ENCODE measurements at places on chromosomes 3 and 15.

- DNase-seq, result no peak
Measured at GRCh38 chr3:98917608-98918007, 16.1 kb upstream of the DCBLD2 start.

GRCh38 chr3:146125951-146126350 lies 35.0 kb downstream of the PLOD2 start:
- DNase-seq, result no peak

GRCh38 chr3:197000211-197000610 lies 29.4 kb downstream of the MELTF start:
- no peak for DNase-seq

DNA sequence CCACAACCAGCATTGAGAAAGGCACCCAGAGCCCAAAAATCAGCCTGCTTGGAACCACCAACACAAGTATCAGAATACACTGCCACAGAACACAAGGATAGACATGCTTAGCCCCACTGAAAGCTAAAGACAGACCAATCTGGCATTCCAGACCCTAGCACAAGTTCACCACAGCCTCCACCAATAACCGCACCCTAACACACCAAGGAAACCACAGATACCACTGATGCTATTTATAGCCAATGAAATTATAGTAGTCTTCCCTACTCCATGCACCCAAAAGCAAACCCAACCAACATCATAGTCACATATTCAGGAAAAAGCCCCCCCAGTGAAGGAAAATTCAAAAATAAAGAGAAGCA lies 83.9 kb upstream of the STT3B start:
- DNase-seq, result no peak

GRCh38 chr3:77682162-77682561 lies 642.3 kb downstream of the ROBO2 start:
- no peak for DNase-seq

DNA sequence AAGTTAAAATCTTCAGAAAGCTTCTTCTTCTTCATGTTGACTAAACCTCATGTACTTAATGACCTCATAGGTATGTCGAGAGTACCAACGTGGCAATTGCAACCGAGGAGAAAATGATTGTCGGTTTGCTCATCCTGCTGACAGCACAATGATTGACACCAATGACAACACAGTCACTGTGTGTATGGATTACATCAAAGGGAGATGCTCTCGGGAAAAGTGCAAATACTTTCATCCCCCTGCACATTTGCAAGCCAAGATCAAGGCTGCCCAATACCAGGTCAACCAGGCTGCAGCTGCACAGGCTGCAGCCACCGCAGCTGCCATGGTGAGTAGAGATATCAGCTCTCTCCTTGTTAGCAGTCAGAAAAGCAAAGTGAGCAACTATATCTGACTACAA lies 176.5 kb downstream of the MBNL1 start:
- DNase-seq, result no peak

- no peak for DNase-seq
Measured at GRCh38 chr3:58009749-58010535, 1.7 kb downstream of the FLNB start.

GRCh38 chr3:184176377-184177330 lies 2.0 kb downstream of the AP2M1 start:
- DNase-seq, result no peak

DNA sequence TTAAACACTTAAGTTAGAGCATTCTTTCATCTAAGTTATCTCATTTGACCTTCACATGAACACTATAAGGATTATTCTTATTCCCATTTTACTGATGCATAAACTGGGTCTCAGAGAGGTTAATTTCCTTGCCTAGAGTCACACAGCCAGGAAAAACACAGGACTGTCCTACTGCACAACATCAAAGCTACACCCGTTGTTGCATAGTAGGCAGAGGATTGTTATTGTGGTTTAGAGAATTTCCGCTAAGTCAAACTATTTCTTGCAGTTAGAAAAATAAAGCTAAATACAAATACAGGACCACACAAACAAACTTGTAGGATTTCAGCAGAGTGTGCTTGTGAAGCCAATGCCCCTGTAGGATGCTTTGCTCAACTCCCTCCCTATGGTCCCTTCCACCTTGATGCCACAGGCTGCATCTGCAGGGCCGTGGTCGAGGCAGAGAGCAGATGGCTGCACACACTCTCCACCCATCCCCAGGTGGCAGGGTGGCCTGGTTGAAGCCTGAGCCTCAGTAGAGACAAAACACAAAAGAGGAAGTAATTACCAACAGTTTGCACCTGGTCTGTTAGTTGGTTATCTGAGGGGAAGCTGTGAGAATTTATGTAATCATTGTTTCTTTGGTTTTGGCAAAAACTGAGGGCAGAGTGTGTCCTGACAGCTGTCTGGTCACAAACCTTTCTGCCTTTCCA lies 41.1 kb upstream of the SKOR1 start:
- DNase-seq, result peak; percentile 65

DNA sequence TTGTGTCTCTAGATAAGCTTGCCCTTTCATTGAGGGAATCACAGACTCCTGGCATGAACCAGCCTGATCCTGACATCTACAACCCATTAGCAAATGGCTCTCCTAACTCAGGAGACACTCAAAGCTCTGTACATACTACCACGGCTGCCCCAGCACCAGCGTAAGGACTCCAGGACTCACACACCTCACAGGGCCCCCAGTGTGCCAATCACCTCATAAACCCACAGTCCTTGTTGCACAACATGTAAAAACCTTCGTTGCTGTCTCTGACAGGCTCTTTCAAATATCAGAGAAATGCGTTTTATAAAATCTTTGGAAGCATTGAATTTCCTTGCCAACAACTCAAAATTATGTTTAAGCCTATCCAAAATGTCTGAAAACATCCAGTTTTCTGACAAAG lies 7.3 kb downstream of the FYCO1 start:
- DNase-seq, result no peak

GRCh38 chr3:114789803-114790202 lies 357.3 kb downstream of the ZBTB20 start:
- DNase-seq, result no peak

- DNase-seq, result no peak
Measured at GRCh38 chr3:64039332-64039731, 16.0 kb upstream of the PSMD6 start.

- DNase-seq, result no peak
Measured at GRCh38 chr3:39879581-39879980, 70.2 kb downstream of the MYRIP start.

DNA sequence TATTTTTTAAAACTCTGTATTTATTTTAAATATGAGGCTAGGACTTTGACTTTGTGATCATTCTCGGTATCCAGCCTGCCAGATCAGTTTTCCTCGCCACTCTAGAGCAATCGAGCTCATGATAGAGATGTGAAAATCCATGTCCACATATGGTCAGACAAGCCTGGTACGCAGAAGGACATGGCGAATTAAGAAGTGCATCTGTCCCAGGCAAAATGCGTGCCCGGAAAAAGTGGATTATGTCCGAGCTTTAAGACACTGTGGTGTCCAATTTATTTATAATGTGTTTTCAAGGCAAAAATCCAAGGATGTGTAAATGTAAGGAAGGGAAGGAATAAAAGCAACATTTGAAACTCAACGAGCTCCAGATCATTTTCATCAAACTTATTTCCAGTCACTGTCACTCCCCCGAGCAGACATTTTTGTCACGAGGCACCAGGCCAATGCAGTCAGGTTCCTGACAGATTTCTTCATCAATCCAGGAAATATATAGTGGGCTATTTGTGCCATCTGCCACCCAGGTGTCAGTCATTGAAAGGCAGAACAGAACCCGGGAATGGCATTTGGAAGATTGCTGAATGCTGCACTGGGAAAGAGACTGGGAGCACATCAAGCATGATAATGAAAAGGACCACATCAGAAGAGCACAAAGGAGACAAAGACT lies 825.7 kb downstream of the SQOR start:
- DNase-seq, result no peak

DNA sequence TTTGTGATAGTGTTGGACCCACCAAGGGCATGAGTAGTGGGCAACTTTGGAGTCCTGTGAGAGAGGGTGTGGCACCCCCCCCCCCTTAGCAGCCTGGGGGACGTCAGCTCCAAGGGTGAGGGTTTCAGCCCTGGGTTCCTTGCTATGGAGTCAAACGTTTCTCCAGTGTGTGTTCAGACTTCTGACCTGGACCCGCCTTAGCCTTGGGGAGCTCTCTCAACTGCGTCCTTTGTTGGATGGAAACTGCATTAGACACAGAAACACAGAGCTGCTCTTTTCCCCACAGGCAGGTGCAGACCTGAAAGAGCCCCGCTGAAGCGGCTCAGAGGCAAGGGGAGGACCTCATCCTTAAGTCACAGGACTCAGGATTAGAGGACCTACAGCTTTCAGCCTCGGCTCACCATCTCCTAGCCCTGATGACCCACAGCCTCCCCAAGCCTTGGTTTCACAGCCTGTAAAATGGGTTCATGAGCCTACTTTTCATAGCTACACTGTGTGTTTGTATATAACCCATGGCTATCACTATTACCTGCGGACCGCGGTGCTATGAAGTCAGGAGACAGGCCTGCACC lies 19.9 kb downstream of the ZNF710 start:
- DNase-seq, result no peak

DNA sequence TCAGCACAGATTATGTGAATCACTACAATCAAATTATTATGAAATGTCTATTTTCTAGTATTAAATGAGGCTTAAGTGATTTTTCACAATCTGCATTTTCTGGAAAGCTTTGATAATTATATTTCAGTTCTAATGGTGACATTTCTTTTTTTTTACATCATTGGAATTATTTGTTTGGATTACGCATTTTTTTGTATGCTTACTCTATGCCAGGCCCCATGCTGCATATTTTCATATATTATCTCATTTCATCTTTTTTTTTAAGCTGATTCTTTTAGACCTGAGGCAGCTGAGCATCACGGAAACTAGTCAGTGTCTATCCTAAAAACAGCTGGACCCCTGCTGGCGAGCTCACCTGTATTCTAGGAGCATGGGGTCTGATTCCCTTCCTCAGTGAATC lies 31.1 kb downstream of the SLCO3A1 start:
- no peak for DNase-seq

DNA sequence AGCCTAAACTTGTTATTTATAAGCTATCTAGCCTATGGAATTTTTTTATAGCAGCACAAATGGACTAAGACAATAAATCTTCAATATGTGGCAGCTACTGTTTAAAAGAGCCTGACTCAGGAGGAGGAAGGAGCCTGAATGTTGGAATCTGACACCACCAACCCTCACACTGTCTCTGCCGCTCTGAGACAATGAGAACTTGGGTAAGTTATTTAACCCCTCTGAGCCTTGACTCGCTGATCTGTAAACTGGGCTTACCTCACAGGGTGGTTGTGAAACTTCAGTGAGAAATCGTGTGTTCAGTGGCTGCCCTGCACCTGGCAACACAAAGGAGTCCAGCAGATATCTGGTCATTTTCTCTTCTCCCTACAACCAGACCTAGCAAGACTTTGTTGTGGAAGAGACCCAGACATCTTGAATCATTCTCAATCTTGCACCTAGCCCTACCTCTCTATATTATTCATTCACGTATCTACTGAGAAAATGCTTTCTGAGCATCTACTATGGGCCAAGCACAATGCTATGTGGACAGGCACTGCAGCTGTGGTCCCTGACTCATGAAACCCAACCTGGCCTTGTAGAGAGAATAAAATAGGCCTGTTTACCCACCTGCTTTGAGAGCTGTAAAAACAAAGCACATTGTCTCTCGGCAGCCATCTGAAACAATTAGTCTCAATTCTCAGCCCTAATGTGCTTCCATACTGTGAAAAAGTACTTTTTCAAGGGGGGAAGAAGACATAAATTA lies 81.9 kb upstream of the SLC25A36 start:
- DNase-seq, result no peak

- no peak for DNase-seq
Measured at GRCh38 chr3:79339846-79340245, 428.0 kb downstream of the ROBO1 start.

DNA sequence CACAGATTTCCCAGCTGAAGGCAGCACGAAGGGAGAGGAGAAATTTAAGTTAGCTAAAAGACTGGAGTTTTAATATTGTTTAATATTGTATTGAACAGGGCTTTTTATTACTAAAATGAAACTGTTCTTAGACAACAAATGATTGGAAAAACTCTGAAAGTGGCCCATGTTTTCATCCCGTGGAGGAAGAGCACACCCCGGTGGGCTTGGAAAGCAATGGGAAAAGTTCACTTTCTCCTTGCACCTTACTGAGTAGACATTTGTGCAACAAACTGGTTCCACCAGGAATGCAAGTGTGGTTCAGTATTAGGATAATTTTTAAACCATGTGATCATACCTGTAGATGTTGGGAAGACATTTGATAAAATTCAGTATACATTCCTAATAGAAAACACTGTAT lies 8.2 kb upstream of the ESYT3 start:
- DNase-seq, result no peak

GRCh38 chr3:65961128-65961527 lies 77.6 kb downstream of the MAGI1 start:
- no peak for DNase-seq

DNA sequence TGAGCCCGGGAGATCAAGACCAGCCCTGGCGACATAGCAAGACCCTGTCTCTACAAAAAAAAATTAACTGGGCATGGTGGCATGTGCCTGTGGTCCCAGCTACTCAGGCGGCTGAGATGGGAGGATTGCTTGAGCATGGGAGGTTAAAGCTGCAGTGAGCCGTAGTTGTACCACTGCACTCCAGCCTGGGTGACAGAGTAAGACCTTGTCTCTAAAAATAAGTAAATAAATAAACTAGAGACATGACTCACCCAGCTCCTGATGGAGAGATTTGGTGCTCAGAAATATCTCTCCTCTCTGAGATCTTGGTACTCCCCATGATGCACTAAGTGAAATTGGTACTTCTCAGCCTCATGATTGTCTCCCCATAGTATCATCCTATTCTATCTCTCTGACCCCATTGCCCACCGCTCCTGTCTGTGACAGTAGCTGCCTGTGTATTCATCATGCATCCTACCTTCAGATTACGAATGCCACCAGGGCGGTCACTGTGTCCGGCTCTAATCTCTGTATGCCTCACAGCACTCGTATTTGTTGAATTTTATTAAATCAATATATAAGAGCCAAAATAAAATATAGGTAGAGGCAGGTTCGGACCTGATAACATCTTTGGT lies 50.9 kb downstream of the ABHD2 start:
- DNase-seq, result no peak

GRCh38 chr3:195150181-195151118 lies 120.5 kb downstream of the XXYLT1 start:
- no peak for DNase-seq

- no peak for DNase-seq
Measured at GRCh38 chr15:74311734-74312444, 55.6 kb downstream of the CYP11A1 start.

- DNase-seq, result no peak
Measured at GRCh38 chr3:39716849-39717248, 92.6 kb upstream of the MYRIP start.
